ENCODE measurements at places on chromosomes 11 and 22.
A peak's percentile ranks its signal among the peaks of the same experiment; 100 is the strongest.

- H3K27me3 ChIP-seq = no peaks in the 10 kb centered on the region
- H3K4me1 ChIP-seq = no peaks in the 10 kb centered on the region
- peaks cover 3% of the 10 kb centered on the region for H3K36me3 ChIP-seq
- H3K27ac ChIP-seq = no peak overlapping the region
- H3K4me3 ChIP-seq = no peak overlapping the region
Observed at GRCh38 chr22:19199479-19199878, 20.9 kb upstream of the SLC25A1 start.

DNA sequence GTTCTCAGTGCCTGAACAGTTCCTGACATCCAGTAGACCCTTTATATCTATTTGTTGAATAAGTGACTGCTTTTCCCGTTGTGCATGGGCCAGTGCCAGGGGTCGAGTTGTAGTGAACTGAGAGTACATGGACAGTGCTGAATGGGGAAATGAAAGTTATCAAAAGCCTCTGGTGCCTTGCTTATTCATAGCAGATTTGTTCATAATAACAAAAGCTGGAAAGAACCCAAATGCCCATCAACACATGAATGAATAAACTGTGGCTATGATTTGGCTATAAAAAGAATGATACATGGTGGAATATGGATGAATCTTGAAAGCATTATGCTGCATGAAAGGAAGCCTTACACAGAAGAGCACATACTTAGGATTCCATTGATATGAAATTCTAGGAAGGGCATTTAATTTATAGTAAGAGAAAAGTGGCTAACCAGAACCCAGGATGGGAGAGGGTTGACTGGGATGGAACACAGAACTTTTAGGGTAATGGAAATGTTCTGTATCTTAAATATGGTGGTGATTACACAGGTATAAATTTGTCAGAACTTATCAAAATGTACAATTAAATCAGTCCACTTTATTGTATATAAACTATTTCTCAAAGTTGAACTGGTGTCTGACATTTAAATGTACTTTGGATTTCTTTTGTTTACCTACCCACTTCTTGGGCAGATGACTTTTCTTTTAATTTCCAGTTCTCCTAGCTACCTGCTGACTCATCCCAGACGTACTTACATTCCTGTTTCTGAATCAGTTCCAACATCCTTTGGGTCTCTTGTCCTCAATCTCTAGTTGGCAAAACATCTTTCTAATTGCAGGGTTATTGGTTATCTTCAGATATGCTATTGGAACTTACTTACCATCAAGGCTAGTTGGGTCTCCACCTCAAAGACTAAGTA, 42.8 kb downstream of the PACS1 start:
- no peak overlapping the region for H3K27ac ChIP-seq
- no peak overlapping the region for H3K4me3 ChIP-seq
- no peaks in the 10 kb centered on the region for H3K36me3 ChIP-seq
- H3K27me3 ChIP-seq = no peaks in the 10 kb centered on the region
- DNase-seq = no peak

DNA sequence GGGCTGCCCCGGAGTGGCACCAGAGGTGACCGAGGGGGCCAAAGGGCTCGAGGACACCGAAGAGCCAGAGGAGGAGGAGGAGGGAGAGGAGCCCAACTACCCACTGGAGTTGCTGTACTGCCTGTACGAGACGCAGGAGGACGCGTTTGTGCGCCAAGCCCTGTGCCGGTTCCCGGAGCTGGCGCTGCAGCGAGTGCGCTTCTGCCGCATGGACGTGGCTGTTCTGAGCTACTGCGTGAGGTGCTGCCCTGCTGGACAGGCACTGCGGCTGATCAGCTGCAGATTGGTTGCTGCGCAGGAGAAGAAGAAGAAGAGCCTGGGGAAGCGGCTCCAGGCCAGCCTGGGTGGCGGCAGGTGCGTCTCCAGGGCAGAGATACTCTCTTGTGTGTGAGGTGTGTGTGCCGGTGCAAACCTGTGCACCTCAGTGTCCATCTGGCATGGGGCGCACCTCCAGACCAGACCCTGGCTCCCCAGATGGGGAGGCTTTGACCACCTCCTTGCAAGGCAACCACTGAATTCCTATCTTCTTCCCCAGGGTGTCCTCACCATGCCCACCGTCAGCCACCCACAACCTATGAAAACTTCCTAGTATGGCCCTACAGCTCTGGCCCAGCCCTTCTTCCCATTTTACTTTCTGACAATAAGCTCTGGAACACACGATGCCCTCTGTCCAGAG, 3.4 kb downstream of the NLRP6 start:
- no peak for DNase-seq
- no peaks in the 10 kb centered on the region for H3K36me3 ChIP-seq
- H3K4me3 ChIP-seq = no peak overlapping the region
- no peak overlapping the region for H3K27ac ChIP-seq
- peaks cover 23% of the 10 kb centered on the region for H3K27me3 ChIP-seq

DNA sequence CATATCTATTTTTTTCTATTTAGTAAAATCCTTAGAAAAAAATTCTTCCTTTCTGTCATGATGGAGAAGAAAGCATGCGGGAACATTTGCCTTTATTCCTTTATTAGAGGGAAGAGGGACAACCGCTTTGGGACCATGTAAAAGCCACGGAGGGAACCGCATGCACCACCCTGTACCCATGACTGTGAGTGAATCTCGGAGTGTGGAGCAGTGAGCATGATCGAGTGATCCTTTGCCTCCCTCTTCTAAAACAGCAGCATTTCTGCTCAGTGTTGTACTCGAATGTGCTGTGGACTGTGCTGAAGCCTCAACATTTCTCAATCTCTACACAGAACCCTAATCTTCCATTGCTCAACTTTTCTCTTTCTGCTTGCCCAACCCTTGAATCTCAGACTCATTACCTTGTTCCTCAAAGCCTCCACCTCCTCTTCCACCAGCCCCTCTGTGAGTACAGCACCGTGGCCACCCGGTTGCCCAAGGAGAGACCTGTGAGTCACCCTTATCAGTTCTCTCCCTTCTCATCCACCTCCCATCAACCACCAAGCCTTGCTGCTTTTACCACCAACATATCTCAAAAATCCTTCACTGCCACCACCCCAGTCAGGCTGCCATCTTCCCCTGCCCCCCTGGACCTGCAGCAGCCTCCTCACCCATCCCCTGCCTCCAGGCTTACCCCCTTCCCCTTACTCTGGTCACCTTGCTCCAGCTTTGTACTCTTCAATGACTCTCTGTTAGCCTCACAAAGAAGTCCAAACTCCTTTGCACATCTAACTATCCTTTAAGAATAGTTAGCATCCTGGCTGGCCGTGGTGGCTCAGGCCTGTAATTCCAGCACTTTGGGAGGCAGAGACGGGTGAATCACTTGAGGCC, 103.1 kb downstream of the NAT10 start:
- no peaks in the 10 kb centered on the region for H3K27me3 ChIP-seq
- H3K4me3 ChIP-seq = no peak overlapping the region
- H3K36me3 ChIP-seq = peaks cover 4% of the 10 kb centered on the region
- H3K4me1 ChIP-seq = peaks cover 5% of the 10 kb centered on the region
- DNase-seq = no peak

DNA sequence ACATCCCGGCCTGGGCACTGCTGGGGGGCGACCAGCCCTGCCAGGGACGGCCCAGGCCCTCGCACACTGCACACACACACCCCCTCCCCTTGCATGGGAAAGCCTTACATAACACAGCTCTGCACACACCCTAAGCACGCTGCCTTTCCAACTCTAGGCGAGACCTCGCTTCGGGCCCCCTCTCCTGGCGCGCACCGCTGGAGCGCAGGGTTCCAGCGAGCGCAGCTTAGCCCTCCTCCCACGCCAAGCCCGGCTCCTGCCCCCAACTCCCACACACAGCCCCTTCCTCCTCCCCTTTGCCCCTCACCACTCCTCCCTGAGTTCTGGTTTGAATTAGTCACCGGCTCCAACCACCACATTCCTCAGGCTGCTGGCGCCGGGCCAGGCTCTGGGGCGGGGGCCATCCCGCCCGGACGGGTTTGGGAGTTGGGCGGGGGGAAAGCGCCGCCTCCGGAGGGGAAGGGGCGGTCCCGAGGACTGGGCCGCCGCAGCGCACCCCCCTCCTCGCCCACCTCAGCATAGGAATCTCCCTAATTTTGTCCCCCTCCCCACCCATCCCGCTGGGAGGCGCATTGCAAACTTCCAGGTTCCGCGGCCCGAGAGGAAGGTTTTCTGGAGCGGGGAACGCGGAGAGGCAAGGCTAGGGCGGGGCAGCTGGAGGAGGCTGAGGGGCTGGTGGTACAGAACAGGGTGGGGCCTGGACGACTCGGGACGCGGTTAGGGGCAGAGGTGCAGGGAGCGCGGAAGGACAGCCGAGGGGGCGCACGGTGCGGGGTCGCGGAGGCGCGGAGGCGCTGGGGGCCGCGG, 966 bp downstream of the AHNAK start:
- peak overlapping the region; percentile 98 for H3K4me3 ChIP-seq
- no peaks in the 10 kb centered on the region for H3K27me3 ChIP-seq
- H3K4me1 ChIP-seq = peaks cover 14% of the 10 kb centered on the region
- peaks cover 5% of the 10 kb centered on the region for H3K36me3 ChIP-seq
- peak; percentile 96 for DNase-seq
- H3K27ac ChIP-seq = peak overlapping the region; percentile 99

GRCh38 chr22:48380016-48380665, 1447.5 kb downstream of the BRD1 start:
- DNase-seq = peak; percentile 46
- no peaks in the 10 kb centered on the region for H3K27me3 ChIP-seq
- no peak overlapping the region for H3K4me3 ChIP-seq

Data from ascending aorta (tissue), 2 donors.